ENCODE measurements at places on chromosomes 4 and X.

DNA sequence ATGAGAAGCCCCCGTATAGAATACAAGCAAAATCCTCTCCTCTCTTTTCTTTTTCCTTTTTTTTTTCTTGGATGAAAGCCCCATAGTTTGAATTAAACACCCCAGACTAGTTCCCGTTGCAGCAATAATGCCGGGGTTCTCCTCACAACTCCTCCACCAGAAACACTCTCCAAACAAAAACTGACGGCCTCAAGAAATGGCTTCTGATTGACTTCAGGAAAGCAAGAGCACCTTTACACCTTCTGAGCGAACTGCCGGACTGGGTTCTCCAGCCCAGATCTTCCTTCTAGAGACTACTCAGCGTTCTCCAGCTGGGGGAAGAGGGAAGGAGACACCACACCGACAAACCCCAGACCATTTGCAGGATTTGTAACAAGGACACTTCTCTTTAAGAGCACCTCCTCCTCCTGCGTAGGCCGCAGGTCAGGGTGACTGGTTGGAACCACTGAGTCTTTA lies 4.0 kb downstream of the HAND2 start:
- DNase-seq, result no peak

DNA sequence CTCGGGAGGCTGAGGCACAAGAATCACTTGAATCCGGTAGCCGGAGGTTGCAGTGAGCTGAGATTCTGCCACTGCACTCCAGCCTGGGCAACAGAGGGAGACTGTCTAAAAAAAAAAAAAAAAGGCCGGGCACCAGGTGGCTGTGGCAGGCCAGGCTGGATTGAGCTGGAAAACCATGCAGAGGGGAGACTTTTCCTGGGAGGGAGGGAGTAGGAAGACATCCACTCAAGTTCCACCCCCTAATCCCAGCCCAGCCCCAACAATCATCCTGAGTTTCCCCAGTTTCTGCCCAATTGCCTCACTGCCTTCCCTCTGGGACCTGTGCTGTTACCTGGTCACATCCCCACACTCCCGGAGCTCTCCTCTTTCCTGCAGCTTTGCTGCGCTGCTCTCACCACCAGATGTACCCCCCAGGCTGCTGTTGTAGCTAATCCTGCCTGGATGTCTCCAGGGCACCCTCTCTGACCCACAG lies 9.0 kb upstream of the TSPYL2 start:
- no peak for DNase-seq

DNA sequence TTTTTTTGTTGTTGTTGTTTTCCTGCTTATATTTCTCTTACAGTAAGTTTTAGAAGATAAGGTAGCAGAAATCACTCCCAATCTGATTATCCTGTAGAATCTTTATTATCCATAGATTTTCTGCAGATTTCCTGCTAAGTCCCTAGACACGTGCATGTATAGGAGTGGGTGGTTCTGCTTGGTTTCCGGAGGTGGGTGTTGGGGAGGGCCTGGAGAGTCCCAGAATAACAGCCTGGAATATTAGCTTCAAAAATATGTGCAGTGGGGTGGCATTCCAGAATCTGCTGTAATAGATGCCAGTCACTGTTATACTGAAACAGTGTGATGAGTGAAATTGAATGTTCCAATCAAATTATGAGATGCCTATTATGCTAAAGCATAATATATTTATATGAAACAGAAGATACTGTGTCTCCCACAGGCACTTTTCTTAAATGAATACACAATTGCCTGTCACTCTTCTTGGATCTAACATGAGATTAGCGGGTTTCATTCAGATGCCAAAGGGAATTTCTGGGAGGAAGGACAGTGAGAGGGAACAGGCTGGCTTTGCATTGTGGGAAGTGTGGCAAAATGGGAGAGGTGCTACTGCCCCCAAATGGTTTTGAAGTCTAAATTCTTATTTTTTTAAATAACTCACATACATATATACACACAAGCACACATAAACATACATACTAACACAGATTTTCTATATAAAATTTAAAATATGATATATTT lies 37.6 kb downstream of the C4orf50 start:
- DNase-seq, result no peak

GRCh38 chr4:121786221-121786620 lies 14.9 kb upstream of the EXOSC9 start:
- DNase-seq, result no peak

DNA sequence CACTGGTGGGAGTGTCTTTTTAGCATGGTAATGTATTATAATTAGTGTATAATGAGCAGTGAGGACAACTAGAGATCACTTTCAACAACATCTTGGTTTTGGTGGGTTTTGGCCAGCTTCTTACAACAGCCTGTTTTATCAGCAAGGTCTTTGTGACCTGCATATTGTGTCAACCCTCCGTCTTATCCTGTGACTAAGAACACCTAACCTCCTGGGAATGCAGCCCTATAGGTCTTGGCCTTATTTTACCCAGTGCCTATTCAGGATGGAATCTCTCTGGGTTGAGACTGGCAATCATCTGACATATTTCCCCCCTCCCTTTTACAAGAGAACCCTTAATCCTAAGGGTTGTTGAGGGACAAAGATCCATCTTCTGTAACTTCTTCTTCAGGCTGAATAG lies 21.9 kb upstream of the ADH4 start:
- DNase-seq, result no peak

GRCh38 chrX:3393178-3393577 lies 46.7 kb upstream of the MXRA5 start:
- no peak for DNase-seq

DNA sequence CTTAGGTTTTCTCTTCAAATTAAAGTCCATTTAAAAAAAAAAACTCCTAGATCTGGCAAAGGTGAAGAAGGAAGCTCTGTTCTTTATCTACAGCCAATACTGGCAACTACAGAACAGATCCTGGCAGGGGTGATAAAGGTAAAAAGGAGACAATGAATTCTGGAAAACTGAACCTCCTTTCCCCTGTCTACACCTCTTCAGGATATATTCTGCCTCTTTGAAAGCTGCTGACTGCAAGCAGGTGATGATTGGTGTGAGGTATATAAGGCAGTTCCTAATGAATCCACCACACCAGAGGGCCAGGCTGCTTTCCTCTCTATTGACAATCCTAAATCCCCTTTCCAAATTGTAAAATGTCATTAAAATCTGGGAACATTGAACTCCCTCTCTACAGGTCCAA lies 370.1 kb downstream of the PPP3CA start:
- DNase-seq, result no peak

Data from left hindlimb (tissue), 1 donor.